Camera-type eye (tissue), 1 donor: ENCODE measurements at places on chromosomes 16 and 17. TPM values are rescaled to one million over a fixed set of nuclear protein-coding genes. Genes with fewer than 3 reads are reported as not detected.

IKZF3 gene
- total RNA-seq: 0.55 TPM

CD300LB gene
- total RNA-seq: 0.71 TPM

TVP23C gene
- total RNA-seq: 47.6 TPM

ODF4 gene
- total RNA-seq: not detected
